ENCODE measurements at places on chromosomes 11 and 22. TPM values are rescaled to one million over a fixed set of nuclear protein-coding genes. Genes with fewer than 3 reads are reported as not detected.
A peak's percentile ranks its signal among the peaks of the same experiment; 100 is the strongest.

GRCh38 chr11:40129266-40129665 is 1330.2 kb downstream of the LRRC4C start:
- H3K4me1 ChIP-seq, result no peaks in the 10 kb centered on the region
- H3K27me3 ChIP-seq, result no peaks in the 10 kb centered on the region
- no peak overlapping the region for H3K4me3 ChIP-seq
- no peaks in the 10 kb centered on the region for H3K36me3 ChIP-seq
- DNase-seq, result no peak

DNA sequence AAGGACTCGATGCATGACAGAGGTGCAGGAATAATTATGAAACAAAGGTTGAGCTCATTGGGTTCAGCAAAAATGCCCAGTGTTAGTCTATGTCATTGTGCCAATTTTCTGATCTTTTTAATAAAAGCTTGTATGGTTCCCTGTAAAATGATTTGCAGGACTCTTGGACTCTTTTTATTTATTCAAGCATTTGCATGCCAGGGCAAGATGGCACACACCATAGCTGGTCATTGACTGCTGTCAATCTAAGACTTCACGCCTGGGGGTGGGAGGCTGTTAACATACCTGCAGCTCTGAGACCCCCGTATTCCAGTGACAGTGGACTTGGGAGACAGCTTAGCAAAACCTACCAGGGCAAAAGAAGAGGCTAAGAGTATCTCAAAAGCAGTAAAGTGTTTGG is 32.0 kb upstream of the ANO1 start:
- H3K4me3 ChIP-seq, result no peak overlapping the region
- H3K27me3 ChIP-seq, result no peaks in the 10 kb centered on the region
- H3K4me1 ChIP-seq, result no peaks in the 10 kb centered on the region
- no peak for DNase-seq
- no peak overlapping the region for H3K27ac ChIP-seq
- no peaks in the 10 kb centered on the region for H3K36me3 ChIP-seq

- H3K27me3 ChIP-seq, result no peaks in the 10 kb centered on the region
- H3K4me1 ChIP-seq, result peaks cover 9% of the 10 kb centered on the region
- peak overlapping the region; percentile 88 for H3K4me3 ChIP-seq
- H3K36me3 ChIP-seq, result no peaks in the 10 kb centered on the region
- no peak for DNase-seq
Observed at GRCh38 chr11:124799348-124800225, 619 bp downstream of the MSANTD2 start.

GRCh38 chr11:69700278-69701140 is 3.3 kb downstream of the FGF19 start:
- H3K27ac ChIP-seq, result no peak overlapping the region
- no peaks in the 10 kb centered on the region for H3K36me3 ChIP-seq
- DNase-seq, result no peak
- H3K27me3 ChIP-seq, result peaks cover 5% of the 10 kb centered on the region
- no peaks in the 10 kb centered on the region for H3K4me1 ChIP-seq

GRCh38 chr22:45991098-45991497 is 14.1 kb upstream of the WNT7B start:
- H3K27ac ChIP-seq, result no peak overlapping the region

GRCh38 chr11:25733777-25734176 is 598.2 kb upstream of the ANO3 start:
- DNase-seq, result no peak
- no peak overlapping the region for H3K27ac ChIP-seq
- no peaks in the 10 kb centered on the region for H3K36me3 ChIP-seq

GRCh38 chr11:121961321-121961801 is 154.7 kb downstream of the BLID start:
- H3K36me3 ChIP-seq, result no peaks in the 10 kb centered on the region
- DNase-seq, result no peak
- no peaks in the 10 kb centered on the region for H3K4me1 ChIP-seq
- H3K27me3 ChIP-seq, result no peaks in the 10 kb centered on the region
- no peak overlapping the region for H3K4me3 ChIP-seq

DNA sequence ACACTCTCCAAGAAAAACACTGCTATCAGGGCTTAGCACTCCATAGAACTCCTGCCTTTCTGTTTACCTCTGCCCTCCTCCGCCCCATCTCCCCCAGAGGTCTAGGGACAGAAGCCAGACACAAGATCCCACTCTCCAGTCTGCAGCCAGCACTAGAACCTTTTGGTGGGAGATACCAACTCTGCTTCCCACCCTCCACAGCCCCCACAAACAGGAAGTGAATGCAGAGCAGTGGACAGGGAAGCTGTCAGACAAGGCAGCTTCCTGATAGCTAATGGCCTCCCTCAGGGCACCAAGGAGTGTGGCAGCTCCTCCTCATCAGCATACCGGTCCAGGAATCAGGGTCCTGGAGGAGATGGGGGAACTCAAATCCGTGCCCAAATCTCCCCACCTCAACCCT is 5.1 kb downstream of the SCN4B start:
- no peak for DNase-seq
- peaks cover 4% of the 10 kb centered on the region for H3K27me3 ChIP-seq
- no peak overlapping the region for H3K4me3 ChIP-seq
- H3K4me1 ChIP-seq, result peaks cover 6% of the 10 kb centered on the region
- H3K27ac ChIP-seq, result peak overlapping the region; percentile 23

DNA sequence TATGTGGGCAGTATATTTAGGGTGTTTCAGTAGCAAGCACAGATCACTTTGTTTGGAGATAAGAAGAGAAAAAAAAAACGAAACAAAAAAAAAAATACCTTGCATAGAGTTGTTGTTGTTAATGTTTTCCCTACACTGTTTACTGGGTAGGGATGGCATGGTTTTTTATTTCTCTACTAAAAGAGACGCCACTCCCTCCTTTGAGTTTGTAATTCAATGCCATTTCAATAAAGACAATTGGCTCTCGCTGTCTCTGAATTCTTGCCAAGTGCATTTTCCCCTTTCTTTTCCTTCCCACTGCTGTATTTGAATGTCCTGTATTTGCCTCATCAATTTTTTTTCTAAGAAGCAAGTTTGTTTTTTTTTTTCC is 213.9 kb upstream of the UBASH3B start:
- DNase-seq, result no peak
- peaks cover 9% of the 10 kb centered on the region for H3K27me3 ChIP-seq
- H3K4me1 ChIP-seq, result no peaks in the 10 kb centered on the region
- H3K36me3 ChIP-seq, result no peaks in the 10 kb centered on the region
- H3K27ac ChIP-seq, result peak overlapping the region; percentile 60

DNA sequence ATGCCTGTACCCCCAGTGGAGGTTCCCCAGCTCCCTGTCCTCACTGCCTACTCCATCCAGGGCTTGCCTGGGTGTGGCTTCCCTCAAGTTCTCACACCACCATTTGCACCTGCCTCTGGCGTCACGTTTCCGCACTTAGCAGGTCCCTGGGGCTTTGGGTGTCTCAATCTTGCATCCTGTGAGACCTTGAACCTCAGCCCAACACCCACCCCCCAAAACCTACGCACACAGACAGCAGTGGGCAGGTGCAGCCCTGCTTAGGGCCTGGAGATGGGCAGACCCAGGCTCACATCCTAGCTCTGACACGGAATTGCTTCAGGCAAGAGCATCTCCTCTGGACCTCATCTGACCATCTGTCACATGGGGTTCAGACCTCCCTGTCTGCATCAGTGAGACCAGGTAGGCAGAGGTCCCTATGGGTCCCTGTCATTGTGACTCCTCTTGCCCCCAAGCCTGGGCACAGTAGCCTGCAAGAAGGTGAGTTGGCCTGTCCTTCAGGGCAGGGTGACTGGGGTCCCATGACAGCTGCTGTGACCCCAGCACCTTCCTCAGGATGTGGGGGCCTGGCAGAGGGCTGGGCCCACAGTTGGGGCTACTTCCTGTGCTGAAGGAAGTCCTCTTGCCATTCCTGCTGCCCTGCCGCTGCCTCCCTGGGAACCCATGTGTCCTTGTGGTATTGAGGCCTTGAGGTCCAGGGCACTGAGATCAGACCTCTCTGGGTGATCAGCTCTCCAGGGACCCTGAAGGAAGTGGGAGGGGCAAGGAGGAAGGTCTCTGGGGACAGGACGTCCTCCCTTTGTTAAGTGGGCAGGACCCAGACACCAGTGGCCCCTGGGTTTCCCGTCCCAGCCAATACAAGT is 2.0 kb downstream of the SIPA1 start:
- DNase-seq, result no peak
- H3K4me3 ChIP-seq, result peak overlapping the region; percentile 27
- no peaks in the 10 kb centered on the region for H3K27me3 ChIP-seq
- peak overlapping the region; percentile 80 for H3K27ac ChIP-seq

GRCh38 chr11:109309153-109309552 is 112.8 kb upstream of the C11orf87 start:
- H3K27me3 ChIP-seq, result no peaks in the 10 kb centered on the region
- H3K4me1 ChIP-seq, result no peaks in the 10 kb centered on the region
- no peak for DNase-seq
- H3K4me3 ChIP-seq, result no peak overlapping the region
- H3K27ac ChIP-seq, result no peak overlapping the region

DNA sequence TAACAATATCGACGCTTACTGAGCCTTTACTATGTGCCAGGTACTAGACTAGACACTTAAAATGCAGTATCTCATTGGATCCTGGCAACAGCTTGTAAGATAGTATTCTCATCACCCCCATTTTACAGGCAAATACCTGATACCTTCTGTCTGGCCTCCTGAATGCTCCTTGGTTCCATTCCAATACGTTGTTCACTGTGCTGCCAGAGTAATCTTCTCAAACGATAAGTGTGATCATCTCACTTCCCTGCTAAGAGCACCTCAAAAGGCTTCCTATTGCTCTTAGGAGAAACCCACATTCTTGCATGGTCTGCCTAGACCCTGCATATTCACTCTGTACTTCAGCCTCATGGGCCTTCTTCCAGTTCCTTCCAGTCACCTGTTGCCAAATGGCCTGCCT is 1.3 kb upstream of the NRIP3 start:
- H3K4me1 ChIP-seq, result no peaks in the 10 kb centered on the region
- H3K36me3 ChIP-seq, result no peaks in the 10 kb centered on the region
- H3K27ac ChIP-seq, result no peak overlapping the region

GRCh38 chr22:32571761-32572160 is 97.2 kb downstream of the FBXO7 start:
- no peak for DNase-seq
- no peaks in the 10 kb centered on the region for H3K27me3 ChIP-seq
- H3K4me3 ChIP-seq, result no peak overlapping the region
- H3K36me3 ChIP-seq, result no peaks in the 10 kb centered on the region
- H3K4me1 ChIP-seq, result no peaks in the 10 kb centered on the region
- H3K27ac ChIP-seq, result no peak overlapping the region

DNA sequence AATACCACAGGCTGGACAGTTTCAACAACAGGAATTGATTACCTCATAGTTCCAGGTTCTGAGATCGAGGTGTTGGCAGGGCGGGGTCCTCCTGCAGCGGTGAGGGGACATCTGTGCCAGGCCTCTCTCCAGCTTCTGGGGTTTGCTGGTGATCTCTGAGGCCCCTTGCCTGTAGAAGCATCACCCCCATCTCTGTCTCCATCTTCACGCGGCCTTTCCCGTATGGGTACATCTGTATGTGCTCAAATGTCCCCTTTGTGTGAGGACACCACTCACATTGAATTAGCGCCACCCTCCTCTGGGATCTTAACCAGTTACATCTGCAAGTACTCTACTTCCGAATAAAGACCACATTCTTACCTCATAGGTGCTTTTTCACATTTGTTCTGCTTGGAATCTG is 1029.9 kb downstream of the BRD1 start:
- no peaks in the 10 kb centered on the region for H3K27me3 ChIP-seq
- H3K36me3 ChIP-seq, result no peaks in the 10 kb centered on the region
- H3K4me3 ChIP-seq, result no peak overlapping the region
- DNase-seq, result no peak

DNA sequence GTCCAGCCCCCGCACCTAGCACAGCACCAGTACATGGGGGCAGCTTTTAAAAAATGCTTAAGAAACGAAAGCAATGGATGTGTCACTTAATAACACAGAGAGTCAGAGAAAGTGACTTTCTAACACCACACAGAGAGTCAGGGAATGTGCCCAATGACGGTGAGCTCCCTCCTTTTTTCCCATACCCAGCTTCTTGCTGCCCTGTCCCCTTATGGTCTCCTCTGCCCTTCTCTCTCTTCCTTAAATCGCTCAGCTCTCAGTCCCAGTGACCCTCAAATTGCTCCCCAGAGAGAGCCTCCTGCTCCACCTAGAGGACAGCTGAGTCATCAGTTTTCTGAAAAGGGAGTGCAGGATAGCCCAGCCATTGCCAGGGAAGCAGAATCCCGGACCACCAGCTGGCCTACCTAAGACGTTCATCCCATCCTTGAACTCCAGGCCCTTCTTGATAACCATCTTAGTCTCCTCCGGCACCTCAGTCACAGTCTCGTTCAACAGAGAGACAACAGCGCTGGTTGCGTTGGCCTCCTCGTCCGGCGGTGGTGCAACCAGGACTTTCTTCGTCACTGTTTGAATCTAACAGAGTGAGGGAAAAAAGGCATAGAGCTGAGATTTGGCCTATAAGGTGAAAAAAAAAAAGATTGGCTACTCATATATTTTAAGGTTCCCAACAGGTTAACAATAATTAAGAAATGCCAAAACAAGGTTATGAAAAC is 113.5 kb downstream of the SLC1A2 start:
- H3K4me3 ChIP-seq, result no peak overlapping the region
- H3K27me3 ChIP-seq, result no peaks in the 10 kb centered on the region

GRCh38 chr11:66448523-66448922 is 9.9 kb upstream of the MRPL11 start:
- H3K36me3 ChIP-seq, result no peaks in the 10 kb centered on the region
- H3K4me3 ChIP-seq, result no peak overlapping the region
- no peaks in the 10 kb centered on the region for H3K27me3 ChIP-seq
- H3K27ac ChIP-seq, result no peak overlapping the region
- no peak for DNase-seq

Gene MAFF
- 126 TPM for total RNA-seq

Gene SLC22A25
- total RNA-seq, result 0.48 TPM

Gene FGF3
- not detected for total RNA-seq

Gene GSTT2B
- 4.3 TPM for total RNA-seq

Gene APOBEC3G
- total RNA-seq, result 14.1 TPM

Gene EIF3L
- total RNA-seq, result 471 TPM

Gene CEP126
- total RNA-seq, result 14.7 TPM

Gene MPST
- 175 TPM for total RNA-seq

Gene OR2AG2
- total RNA-seq, result not detected

Gene KCNQ1OT1
- total RNA-seq, result 2.1 TPM

Gene SLC37A2
- 38.9 TPM for total RNA-seq

Gene BAD
- 107 TPM for total RNA-seq

Gene APOBEC3B
- total RNA-seq, result 0.33 TPM
